ENCODE measurements at places on chromosomes 1 and 21.

GRCh38 chr1:169049258-169049938 lies 57.1 kb upstream of the ATP1B1 start:
- DNase-seq: no peak

GRCh38 chr1:77768006-77768405 lies 8.4 kb upstream of the USP33 start:
- DNase-seq: no peak

GRCh38 chr1:15401391-15402055 lies 8.2 kb upstream of the EFHD2 start:
- DNase-seq: no peak

DNA sequence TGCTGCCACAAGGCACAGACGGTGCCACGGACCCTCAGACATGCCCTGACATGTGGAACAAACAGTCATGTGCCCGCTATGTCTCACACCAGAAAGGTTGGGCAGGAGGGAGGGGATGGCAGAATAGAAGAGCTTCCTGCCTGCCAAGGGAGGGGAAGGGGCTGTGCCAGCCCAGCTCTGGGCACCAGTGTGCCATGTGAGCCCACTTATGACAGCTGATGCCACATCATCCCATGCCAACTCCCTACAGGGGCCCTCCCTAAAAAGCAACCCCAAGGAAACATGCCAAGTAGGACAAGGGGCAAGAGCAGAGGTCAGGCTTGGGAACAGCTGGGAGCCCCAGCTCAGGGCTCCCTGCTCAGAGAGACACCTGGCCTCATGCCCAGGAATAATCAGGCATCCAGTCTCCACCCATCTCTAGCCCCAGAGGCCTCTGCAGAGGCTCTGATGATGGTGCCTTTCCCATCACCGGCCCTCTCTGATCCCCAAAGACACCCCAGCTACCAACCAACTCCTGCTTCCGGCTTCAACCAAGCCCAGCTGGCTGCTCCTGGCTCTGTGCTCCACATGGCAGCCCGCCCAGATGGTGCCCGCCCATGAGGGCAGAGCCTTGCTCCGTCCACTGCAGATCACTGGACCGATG lies 10.3 kb downstream of the ADGRB2 start:
- DNase-seq: no peak

GRCh38 chr1:39679821-39680220 lies 7.9 kb upstream of the NT5C1A start:
- no peak for DNase-seq

GRCh38 chr1:235821361-235821981 lies 45.2 kb downstream of the LYST start:
- DNase-seq: peak; percentile 51

DNA sequence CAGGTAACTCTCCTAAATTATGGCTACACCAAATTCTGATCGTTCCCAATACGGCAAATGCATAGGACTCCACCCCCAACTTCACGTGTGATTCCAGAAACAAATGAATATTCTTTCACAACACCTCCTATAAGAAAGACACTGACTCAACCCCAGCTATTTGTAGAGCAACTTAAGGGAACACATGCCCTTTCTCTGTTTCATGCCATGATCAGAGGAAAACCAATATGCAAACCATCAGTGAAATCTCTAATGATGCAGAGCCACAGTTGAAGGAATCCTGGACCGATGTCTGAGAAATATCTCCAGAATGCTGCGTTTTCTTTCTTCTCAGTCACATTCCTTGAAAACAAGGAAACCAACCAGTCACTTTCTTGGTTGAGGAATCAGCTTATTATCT lies 164.2 kb upstream of the PTBP2 start:
- DNase-seq: no peak

GRCh38 chr1:204670152-204670927 lies 15.2 kb downstream of the LRRN2 start:
- peak; percentile 9 for DNase-seq

DNA sequence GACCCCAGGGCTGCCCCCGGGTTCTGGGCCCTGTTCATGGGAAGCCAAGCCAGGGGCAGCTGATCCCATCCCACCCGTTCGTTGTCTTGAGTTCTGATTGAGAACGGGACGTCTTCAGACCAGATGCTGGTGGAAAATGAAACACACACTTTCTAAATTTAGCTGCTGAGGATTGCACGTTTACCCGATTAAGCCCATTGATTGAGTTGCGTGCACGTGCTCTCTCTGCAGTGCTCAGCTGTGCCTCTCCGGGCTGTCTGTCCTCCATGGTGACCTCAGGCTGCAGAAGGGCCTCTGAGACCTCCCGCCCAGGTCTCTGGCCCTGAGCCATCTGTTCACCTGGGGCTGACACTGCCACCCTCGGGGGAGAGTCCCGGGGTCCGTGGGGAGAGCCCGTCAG lies 27.0 kb upstream of the PEX10 start:
- DNase-seq: no peak

DNA sequence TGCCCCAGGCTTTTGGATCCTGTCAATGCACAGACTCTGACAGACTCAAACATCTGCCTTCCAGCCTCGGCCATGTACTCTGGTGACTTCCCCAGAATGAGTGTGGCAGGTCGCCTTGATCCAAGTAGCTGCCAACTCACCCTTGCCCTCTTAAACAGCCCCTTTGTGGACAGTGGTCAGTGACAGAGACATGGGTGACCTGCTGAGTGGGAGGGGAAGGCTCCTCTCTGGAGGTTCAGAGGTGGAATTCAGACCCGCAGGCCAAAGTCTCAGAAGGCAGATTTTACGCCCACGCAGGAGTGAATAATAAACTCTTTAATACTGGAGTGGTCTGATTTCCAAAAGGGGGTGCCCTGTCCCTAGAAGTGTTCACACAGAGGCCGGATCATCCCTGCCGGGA lies 63.5 kb downstream of the TLR5 start:
- no peak for DNase-seq

Measured in AG04449 (cell line).